ENCODE measurements at places on chromosomes 1 and 21.
A peak's percentile ranks its signal among the peaks of the same experiment; 100 is the strongest.

- no peak for DNase-seq
Measured at GRCh38 chr1:96259399-96259798, 462.2 kb upstream of the PTBP2 start.

DNA sequence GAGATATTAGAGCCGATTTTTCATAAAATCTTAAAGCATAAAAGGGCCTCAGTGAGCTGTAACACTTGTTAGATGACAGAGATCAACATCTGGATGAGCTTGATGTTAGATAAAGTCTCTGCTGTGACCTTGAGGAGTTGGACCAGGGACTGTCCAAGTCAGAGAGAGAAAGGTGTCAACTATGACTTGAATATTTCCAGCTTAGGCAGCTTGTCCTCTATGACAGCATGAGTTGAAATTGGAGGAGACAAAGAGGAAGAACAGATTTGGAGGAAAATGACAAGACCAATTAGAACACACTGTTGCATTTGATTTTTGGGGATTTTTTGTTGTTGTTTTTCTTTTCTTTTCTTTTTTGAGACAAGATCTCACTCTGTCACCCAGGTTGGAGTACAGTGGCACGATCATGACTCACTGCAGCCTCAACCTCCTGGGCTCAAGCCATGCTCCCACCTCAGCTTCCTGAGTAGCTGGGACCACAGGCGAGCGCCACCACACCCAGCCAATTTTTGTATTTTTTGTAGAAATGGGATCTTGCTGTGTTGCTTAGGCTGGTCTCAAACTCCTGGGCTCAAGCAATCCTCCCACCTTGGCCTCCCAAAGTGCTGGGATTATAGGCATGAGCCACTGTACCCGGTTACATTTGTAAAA is 35.3 kb upstream of the CLIC4 start:
- no peak for DNase-seq

DNA sequence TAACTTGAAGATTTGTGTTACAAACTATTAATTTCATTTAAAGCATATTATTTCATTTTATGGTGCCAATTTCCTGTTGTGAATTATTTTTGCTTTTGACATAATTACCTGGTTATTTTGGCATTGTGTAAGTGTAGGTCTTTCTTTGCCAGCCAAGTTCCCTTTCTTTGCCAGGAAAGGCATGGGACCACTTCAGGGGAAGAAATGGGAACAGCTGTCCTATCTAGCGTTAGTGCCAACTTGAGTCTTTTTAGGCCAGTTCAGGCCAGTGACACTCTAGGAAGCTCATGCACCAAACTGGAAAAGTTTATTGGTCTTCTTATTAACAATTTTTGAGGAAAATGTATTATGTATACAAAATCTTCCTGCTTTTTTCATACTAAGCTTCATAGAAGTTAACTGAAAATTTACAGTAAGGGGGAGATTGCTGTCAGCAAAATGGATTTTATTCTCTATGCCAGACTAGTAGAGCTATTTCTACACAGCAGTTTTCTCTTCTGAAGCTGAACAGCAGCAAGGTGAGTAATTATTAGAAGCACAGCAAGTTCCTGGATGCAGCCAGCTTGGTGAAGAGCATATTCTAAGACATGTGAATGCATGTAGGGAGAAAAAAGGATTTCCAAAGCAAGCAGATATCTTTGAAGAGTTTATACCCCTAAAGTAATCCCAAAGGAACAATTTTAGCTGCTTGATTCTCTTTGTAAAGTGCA is 914.6 kb upstream of the ADGRL4 start:
- DNase-seq, result no peak

DNA sequence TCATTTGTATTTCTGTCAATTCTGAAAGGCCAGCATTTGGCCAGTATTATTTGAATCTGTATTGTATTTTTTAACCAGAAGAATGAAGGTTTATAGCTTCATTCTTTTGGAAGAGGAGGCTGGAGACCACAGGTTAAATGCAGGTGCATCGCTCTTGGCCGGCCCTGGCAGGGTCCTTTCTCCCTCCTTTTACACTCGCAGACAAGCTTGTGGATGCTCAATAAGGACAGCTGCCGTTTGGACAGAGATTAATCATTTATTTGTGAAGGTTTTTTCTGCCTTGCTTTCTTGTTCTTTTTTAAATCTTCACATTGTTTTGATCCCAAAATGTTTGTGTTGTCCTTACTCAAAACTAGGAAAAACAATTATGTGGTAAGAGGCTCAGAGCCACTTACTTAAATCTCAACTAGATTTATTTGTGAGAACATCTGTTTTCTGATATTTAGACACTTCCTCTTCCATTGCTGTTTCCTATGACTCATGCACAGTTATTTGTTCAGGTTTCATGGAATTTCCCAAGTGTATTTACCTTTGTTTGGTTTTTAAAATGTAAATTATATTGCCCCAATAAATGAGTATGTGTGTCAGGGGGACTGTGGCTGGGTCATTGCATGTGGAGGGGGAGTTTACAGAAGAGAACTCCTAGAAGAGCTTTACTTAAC is 46.7 kb upstream of the LAMC2 start:
- DNase-seq, result peak; percentile 86

DNA sequence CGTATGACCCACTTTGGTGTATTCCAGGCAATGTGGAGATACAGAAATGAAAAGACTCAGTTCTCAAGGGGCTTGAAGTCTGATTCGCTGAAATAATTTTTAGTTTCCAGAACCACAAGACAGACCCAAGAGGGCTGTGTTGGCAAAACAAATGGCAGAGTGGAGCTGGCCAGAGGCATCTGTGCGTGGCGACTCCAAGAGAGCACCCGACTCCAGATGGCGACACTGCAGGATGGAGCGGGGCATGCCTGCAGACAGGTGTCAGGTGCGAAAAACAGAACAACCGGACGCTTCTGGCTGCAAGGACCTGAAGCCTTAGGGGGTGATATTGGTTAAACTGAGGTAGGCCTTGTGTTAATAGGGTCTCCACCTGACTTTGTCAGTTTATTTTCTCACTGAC is 31.7 kb upstream of the COQ8A start:
- no peak for DNase-seq

DNA sequence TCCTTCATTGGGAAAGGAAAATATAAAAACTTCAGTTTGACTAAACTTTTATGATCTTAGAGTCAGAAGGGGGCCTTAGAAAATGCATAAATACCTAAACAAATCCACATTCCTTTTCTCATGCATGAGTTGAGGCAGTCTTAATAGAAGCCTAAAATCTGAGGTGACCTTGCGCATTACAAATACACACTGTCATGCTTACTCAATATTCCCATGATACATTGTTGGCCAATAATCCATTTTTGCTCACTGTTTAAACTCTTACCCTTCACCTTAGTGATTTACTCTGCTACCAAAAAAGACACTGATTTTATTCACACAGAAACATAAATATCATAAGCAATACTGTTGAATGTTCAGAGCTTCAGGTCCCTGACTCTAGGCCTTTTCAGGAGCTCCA is 19.1 kb upstream of the TMCO1 start:
- no peak for DNase-seq

DNA sequence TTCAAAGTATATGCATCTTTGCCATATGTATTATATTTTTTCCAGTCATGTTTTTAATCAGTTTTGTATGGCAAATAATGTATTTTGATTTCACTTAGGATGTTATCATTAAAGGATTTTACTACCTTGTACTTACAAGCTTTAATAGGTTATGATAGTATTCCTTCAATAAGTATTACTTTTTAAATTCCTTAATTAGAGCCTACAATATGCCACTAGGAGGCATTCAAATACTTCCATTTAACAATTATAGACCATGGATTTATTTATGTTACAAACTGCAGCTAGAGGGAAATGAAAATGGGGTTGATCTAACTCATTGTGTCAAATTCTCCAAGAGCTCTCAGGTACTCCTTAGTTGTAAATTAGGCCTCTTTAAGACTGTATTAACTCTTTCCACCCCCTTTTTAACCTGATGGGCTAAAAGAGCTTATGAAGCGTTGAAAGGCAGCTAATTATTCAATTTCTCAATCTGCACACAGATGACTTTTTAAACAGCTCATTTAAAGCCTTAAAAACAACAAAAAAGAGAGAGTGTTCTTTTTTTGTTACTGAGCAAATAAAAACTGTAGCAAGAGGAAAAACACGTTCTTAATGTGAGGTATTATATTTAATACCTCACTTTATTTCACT is 156.2 kb downstream of the DENND1B start:
- DNase-seq, result peak; percentile 4

DNA sequence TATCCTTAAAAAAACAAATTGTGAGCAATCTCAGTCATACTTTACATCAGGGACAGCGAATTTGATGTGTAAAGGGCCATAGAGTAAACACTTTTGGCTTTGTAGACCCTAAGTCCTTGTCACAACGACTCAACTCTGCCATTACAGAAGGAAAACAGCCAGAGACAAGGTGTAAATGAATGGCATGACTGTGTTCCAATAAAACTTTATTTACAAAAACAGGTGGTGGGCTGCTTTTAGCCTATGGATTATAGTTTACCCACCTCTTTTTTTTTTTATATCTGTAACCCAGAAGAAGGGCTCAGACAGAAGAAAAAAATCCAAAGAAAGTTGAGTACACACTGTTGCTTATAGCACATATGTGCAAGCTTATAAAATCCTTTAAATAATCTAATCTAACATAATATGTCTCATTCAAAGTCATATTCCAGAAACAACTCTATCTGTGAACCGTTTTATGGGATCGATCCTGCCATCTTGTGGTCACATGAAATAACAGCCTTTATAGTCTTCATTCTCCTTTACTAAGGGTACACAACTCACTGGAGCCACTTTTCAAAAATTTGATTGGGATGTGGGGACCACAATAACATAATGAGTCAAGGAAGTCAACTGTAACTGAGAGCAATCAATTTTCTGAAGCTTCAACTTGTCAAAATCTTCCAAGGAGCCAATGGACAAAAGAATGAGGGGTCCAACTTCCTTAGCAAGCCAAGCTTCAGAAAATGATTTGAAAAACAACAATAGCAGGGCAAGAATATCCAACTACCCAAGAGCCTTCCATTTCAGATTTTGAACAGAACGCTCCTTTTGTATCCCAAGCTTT is 142.2 kb upstream of the KRTAP19-8 start:
- DNase-seq, result peak; percentile 18

DNA sequence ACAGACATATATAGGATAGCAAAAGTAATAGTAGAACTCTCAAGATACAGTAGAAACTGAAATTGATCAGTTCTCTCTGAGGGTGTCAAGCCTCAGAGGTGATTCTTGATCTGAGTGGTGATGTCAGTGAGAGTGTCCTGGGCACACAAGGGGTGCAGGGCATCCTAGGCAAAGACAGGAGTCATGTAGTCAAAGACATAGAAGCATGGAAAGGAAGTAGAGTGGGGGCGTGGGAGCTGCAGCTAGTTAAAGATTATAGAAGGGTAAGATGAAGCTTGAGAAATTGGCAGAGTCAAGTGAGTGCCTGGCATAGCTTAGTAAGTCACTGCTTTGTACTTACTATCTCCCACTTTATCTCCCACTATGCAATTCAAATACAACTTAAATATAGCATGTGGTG is 22.8 kb downstream of the CDC7 start:
- DNase-seq, result no peak

DNA sequence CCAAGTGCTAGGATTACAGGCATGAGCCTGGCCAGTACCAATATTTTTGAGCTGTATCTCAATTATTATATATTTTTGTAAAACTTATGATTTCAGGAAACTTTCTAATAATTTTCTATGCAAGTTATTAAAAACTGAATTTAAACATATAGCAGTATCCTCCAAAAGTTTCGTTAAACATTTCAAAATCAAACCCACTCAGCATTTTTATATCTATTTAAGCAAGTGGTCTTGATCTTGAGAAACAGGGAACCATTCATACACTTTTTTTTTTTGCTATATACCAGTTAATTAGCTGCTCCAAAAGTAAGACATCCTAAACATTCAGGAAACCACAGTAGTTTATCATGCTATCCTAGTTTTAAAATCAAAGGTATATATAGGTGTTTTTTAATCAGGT is 22.0 kb downstream of the SHCBP1L start:
- DNase-seq, result no peak

DNA sequence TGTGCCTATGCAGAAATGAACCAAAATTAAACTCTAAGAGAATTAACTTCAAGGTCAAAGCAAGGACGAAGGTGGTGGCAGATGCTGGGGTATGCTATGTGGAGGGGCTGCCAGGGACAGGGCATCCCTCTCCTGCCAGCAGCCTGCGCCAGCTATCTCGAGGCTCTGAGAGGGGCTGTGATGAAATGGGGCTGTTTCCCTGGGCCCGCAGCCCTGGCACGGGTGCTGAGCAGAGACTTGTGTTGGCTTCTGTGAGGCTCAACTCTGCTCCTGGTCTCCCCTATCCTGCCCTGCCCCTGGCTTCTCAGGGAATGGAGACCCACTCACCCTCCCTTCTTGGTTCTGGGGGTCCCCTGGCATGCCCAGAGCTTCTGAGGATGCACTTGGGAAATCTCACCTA is 41.9 kb upstream of the TIAM1 start:
- DNase-seq, result no peak

DNA sequence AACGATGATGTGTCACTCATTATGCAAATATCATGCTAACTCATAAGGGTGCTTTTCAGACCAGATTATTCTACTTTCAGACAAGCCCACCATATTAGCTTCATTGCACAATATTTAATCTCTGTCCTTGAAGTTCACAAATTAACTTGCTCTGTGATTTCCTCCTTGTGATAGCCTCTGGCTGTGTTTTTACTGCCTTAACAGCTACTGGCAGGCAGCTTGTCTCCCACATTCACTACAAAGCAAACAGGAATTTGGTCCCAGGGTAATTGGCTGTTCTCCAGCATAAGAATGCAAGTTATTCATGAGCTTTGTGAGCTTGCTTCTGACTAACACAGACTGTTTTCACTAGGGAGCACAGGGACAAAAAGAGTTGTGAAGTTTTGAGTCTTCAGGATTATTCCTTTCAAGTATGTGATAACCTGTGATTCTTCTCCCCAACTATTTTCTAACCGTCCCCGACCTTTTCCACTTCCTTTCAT is 87.9 kb upstream of the HMCN1 start:
- DNase-seq, result peak; percentile 98

DNA sequence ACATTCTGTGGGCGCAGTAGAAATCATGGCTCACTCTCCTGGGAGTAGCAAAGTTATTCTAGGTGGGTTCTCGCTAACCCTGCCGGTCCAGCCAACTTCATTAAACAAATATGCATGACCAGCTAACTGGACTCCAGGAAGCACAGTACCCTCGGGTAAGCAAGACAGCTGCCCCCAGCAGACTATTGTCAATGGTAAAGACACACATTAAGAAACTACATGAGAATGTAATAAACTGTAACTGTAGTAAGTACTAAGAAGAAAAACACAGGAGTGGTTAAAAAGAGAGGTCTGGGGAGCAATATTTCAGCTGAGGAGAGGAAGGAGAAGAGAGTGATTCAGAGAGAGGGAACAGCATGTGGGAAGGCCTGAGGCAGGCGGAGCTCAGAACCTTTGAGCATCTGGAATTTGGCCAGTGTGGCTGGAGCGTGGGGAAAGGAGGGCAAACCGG is 7.4 kb downstream of the SLC2A5 start:
- DNase-seq, result no peak

GRCh38 chr1:40921981-40922677 is 57.4 kb upstream of the CTPS1 start:
- DNase-seq, result no peak

- DNase-seq, result no peak
Measured at GRCh38 chr1:174157157-174157806, 2.0 kb upstream of the RABGAP1L start.

- no peak for DNase-seq
Measured at GRCh38 chr1:3865606-3866160, 8.4 kb downstream of the DFFB start.

GRCh38 chr1:206116191-206116872 is 856 bp downstream of the AVPR1B start:
- DNase-seq, result no peak

Measured in glomerular endothelial cell (primary cell).